ENCODE measurements at places on chromosomes 2 and 18. TPM values are rescaled to one million over a fixed set of nuclear protein-coding genes. Genes with fewer than 3 reads are reported as not detected.

DNA sequence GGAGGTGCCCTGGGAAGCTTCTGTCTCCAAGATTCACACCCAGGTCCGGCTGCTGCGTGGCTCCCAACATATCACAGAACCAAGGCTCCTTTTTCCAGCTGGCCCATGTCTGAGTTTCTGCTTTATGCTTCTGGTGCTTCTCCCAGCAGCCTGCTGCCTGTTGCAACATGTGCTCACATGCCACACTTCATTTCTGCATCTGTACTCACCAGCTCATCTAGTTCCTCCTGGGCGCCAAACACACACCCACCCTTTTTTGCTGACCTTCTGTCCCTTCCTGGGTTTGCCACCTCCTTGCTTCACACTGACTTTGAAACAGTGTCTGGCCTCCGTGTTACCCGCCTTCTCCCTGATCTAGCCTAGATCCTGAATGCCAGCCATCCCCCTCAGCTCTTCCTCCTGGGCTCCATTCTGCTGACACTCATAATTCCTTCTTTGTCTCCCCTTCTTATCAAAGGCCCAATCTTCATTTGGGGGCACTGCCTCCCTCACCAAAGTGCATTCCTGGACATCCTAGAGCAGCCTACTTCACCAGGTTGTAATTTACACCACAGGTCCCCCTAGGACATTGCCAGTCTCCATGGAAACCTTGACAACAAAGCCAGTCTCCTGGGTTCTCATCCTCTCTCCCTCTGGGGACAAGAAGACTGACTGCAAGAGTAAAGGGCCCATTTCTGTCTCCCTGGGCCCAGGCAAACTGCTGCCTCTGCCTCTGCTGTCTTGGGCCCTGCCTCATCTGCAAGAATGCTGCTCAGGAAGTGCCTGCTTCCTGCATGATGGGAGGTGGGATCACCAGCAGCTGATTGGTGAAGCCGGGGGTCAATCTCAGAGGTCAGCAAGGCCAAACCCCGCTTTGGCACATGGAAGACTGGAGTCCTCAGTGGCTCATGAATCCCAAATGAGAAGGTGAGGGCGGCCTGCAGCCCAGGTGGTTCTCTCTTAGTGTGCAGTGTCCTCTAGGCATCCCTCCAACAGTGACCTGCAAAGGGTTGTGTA, 13.9 kb upstream of the PROM2 start:
- DNase-seq = no peak

- DNase-seq = no peak
Measured at GRCh38 chr2:106076941-106077340, 117.2 kb downstream of the UXS1 start.

- DNase-seq = no peak
Measured at GRCh38 chr2:239399433-239399920, 1.3 kb downstream of the HDAC4 start.

DNA sequence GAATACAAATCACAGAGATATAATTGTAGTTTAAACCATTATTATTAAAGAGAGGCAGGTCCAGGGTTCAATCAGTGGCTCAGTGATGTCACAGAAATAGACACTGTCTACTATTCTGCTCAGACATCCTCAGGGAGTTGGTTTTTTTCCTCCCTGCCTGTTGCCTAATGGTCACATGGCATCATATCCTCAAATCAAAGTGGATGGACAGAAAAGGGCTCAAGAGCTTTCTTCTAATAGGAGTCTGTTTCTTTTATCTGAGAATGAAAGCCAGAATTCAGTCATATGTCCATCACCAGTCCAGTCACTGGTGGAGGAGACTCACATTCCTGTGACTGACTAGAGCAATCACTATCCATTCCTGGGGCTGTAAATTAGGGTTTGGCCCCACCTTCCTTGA, 27.9 kb upstream of the EPC2 start:
- no peak for DNase-seq

DNA sequence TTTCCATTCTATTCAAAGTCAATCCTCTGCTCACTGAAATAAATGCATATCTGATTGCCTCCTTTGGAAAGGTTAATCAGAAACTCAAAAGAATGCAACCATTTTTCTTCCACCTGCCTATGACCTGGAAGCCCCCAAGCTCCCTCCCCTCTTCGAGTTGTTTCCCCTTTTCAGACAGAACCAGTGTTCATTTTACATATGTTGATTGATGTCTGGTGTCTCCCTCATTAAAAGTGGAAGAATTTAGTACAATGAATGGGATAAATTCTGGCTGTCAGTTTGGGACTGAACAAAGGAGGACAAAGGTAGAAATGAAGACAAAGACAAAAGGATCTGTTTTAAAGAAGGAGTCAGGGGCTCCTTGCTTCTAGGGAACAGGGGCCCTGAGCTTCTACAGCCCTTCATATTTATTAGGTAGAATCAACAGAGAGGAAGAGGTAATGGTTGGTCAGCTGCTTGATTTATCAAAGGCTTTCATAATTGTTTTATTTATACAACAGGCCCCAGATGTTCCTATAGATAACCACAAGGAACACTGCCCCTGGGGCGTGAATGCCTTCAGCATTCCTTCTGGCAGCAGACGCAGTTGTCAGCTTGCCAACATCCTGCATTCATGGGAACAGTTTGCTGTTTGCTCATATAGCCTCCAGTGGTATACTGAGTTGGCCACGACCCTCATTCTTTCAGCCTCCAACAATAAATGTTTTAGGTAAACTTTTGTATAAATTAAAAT, 949.8 kb upstream of the LRATD1 start:
- no peak for DNase-seq

GRCh38 chr2:19631871-19632270, 269.9 kb downstream of the TTC32 start:
- DNase-seq = no peak

GRCh38 chr2:97737421-97738178, 24.2 kb downstream of the ZAP70 start:
- no peak for DNase-seq

GRCh38 chr2:96524482-96525210, 11.9 kb upstream of the ARID5A start:
- no peak for DNase-seq

DNA sequence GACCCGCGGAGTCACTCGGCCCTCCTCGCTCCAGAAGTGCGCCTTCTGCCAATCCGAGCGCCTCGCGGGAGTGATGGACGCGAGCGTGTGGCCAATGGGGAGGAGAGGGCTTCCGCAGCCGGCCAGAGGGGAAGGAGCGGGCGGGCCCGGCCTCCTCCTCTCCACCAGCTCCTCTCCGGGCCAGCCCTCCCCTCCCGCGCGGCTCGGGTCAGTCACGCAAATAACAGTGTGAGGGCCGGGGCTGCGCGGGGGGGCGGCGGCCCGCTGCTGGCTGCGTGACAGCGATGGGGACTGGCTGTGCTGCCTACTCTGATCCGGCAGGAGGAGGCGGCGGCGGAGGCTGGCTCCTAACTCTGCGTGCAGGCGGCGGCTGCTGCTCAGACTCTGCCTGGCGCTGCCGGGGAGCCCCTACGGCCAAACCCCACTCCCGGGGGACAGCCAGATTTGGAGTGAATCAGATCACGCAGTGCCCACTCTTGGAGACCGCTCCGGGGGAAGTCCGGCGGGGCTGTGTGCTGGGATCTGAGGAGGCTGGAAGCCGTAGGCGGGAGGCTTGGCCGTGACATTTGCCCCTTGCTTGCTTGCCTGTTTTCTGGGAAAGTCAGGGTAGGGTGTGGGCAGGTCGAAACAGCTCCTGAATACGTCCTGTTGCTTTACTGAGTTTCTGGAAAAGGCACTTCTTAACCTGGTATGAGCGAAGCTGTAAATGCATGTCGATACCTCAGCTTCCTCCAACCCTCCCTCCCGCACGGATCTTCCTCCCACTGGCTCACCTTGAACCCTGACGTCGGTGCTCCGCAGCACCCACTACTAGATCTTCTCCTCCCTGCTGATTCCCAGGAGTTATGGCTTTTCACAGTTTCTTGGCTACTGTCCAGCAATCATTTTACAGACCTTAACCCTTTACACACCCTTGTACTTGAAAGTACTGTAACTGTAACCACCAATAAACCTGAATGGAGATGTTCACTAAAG, 97.9 kb upstream of the SERTAD2 start:
- DNase-seq = no peak

DNA sequence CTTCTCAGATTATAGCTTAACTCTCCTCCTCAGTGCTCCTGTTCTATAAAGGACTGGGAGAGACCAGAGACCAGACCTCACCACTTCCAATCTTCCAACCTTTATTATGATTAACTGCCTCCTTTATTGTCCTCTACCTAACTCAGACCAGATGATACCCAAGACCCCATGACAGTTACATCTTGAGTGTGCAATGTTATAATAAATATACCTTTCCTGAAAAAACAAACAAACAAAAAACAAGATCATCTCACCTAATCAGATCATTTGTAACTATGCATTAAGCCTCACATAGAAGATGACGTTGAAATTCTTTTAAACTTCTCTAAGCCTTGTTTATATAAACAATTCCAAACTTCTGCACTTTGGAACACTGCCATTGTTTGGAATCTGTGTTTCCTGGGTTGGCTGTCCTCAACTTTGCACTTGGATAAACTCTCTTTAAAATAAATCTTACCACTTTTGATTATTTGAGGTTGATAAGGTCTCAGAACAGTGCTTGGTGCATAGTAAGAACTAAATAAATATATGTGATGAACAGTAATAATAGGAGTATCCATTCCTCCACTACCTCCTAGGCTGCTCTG, 342.7 kb downstream of the TDRD15 start:
- no peak for DNase-seq

DNA sequence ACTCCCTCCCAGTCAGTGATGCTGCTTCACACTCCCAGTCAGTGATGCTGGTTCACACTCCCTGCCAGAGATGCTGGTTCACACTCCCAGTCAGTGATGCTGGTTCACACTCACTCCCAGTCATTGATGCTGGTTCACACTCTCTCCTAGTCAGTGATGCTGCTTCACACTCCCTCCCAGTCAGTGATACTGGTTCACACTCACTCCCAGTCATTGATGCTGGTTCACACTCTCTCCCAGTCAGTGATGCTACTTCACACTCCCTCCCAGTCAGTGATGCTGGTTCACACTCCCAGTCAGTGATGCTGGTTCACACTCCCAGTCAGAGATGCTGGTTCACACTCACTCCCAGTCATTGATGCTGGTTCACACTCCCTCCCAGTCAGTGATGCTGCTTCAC, 34.3 kb upstream of the KCNG2 start:
- DNase-seq = no peak

GRCh38 chr2:109231996-109232705, 103.1 kb downstream of the SH3RF3 start:
- DNase-seq = no peak

DNA sequence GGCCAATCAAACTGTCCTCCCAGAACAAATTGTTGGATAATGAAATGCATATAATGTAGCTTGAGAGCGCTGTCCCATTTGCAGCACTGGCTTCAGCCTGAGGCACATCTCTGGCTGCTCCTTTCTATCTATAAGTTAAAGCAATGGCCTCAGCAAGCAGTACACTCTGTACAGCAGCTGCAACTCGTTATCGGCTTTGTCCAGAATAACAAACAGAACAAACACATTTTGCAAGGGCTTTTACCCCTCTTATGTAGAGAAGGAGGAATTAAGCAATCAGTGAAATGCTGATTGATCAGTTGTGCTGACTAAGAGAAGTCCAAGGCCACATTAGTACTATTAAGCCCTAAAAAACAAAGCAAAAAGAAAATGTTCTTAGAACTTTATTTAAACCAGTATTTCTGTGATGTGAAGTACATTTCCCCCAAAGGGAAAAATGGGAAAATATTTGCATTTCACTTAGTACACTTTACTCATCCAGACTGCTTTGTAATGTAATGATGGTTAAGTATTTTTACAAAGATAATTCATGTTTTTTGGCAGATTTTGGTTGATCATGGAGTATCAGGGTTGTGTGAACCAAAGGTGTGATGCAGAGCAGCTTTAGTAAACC, 15.0 kb upstream of the CPS1 start:
- no peak for DNase-seq

- no peak for DNase-seq
Measured at GRCh38 chr2:151849413-151850010, 21.3 kb upstream of the ARL5A start.

DNA sequence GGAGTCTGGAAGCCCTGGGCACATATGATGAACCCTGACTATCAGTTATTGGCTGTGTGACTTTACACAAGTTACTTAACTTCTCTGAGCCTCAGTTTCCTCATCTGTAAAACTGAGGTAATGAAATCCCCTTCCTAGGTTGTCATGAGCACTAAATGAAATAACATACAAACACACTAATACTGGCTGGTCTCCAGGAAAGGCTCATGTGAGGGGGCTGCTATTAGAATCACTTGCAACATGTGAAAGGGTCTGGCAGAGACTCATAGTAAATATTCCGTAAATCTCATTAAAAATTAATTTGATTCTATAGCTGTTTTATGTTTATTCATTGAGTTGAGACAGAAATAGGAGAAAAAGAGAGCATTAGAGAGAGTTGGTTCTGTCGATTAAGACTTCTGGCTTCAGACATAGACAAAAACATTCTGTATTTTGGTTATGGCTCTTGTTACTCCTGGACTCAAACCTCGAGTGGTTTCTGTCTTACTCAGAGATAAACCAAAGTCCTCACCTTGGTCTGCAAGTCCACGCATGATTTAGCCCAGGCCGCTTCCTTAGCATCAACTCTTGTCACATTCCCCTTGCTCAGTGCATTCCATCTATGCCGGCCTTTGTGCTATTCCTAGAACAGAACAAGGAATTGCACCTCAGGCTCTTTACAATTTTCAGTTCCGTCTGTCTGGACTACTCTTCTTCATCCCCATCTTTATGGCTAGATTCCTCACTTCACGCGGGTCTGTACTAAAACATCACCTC, 139.1 kb downstream of the NXPH2 start:
- DNase-seq = no peak

DNA sequence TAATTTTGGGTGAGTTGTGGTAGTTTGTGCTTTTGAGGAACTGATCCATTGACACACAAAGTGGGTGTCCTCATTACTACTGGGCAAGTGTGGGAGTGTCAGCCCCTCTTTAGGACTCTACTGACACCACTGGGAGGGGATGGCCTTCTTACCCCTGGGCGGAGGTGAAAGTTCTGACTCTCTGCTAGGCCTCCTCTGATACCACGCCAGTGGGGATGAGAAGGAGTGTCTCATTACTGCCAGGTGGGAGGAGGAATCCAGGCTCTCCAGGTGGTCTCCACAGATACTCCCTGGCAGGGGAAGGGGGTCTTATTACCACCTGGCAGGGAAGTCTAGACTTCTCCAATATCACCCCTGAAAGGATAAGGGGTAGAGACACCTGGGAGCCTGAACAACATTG, 9.1 kb downstream of the LCLAT1 start:
- DNase-seq = no peak

DNA sequence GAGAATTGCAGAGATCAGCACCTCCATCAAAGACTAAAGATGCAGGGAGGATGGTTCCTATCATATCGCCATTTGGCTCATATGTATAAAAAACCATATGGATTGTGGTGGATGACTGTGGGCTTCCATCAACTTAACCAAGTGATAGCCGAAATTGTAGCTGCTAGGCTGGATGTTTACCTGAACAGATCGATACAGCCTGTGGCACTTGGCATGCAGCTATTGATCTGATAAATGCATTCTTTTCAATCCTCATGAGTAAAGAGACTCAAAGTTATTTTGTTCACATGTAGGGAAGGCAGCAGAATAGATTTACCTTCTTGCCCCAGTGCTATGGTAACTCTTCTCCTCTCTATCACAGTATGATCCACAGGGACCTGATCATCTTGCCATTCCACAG, 18.5 kb downstream of the CHCHD5 start:
- no peak for DNase-seq

NEURL3 gene
- total RNA-seq = not detected

ADGRF3 gene
- total RNA-seq = not detected

SKA1 gene
- not detected for total RNA-seq

COL5A2 gene
- 23.7 TPM for total RNA-seq

TTN gene
- 4,414 TPM for total RNA-seq

ZFAND2B gene
- total RNA-seq = 28.3 TPM

ADD2 gene
- total RNA-seq = 0.49 TPM

PLGLB1 gene
- 1.5 TPM for total RNA-seq

Measured in heart left ventricle (tissue), 16 donors.